ENCODE measurements at places on chromosomes 12 and 14. TPM values are rescaled to one million over a fixed set of nuclear protein-coding genes. Genes with fewer than 3 reads are reported as not detected.

The BICDL1 gene
- 1.4 TPM for polyA plus RNA-seq

The MAP3K9 gene
- 3.1 TPM for polyA plus RNA-seq

DNA sequence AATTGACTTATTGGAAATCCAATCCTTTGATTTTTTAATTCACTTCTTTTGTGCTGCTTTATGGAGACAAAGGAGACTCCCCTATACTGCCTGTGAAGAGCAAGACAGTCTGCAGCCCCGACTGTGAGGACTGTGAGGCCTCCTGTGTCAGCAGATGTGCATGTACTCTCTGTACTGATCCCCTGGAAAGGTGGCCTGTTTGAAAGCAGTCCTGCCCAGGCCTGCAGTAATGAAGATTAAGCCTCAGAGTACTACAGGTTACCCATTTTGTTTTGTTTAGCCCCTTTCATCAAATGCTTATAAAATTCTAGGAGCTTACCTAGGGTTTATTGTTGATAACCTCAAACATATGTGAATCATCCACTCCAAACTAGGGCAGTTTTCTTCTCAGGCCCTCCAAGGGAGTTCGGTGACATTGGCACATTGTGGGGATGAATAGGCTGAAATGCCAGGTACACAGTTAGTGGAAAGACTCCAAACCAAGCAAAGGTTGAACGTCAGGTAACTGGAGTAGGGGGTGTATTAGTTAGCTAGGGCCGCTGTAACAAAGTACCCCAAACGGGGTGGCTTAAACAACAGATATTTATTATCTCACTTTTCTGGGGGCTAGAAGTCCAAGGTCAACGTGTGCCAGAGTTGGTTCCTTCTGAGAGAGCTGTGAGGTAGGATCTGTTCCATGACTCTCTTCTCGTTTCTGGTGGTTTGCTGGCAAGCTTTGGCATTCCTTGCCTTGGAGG, 208.7 kb upstream of the BCL2L14 start:
- no peak for DNase-seq

GRCh38 chr14:31947076-31947475, 130.0 kb upstream of the ARHGAP5 start:
- no peak for DNase-seq

DNA sequence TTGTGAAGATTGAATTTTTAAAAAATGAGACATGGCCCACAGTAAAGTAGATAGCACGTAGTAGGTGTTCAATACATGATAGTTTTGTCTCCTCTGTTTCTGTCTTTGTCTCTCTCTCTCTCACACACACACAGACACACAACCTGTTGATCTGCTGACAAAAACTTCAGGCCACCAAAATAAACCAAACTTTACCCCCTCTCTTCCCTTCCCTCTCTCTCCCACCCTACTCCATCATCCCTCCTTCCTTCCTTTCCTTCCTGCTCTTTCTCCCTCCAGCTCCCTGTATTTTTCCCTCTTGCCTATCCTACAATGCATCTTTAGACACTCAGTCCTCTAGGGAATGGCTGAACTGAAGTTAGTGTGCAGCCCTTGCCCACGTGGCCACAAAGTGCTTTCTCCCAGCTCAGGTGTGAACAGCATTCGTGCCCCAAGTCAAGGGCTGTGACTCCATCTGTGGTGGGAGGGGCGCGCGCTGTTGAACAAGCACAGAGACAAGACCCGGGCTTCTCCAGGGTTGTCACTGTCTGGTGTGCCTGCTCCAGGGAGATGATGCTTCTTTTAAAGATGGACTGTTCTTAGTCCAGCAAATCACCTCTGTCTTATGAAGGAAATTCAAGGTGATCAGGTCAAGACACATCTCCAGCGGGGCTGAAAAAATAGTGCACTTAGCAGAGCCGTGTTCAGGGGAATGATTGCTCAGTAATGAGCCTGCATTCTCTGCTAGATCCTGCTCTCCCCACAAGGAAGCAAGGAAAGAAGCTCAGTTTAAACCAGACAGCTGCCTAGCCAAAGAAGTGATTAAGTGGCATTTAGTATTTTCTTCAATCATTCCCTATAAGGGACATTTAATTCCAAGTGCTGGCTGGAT, 75.3 kb downstream of the WSCD2 start:
- no peak for DNase-seq

The COCH gene
- 6.9 TPM for polyA plus RNA-seq

DNA sequence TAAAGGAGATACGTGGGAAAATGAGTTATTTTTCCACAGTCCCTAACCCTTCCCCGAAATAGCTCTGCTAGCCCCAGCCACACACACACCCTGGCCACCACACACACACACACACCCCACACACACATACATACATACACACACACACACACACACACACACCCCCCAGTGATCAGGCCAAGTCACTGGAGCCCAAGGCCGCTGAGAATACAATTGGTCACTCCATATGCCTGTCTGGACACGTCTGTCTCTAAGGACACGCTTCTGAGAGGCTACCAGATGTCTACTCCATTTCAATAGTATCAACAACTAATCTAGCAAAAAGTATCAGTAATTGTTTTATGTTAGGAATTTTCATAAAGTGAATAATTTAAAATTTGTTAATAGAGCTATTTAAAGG, 13.0 kb upstream of the DIABLO start:
- DNase-seq: no peak

- DNase-seq: no peak
Measured at GRCh38 chr12:48266826-48267225, 63.7 kb upstream of the OR10AD1 start.

The RNASE2 gene
- polyA plus RNA-seq: 1.3 TPM

The LGR5 gene
- 19.4 TPM for polyA plus RNA-seq

DNA sequence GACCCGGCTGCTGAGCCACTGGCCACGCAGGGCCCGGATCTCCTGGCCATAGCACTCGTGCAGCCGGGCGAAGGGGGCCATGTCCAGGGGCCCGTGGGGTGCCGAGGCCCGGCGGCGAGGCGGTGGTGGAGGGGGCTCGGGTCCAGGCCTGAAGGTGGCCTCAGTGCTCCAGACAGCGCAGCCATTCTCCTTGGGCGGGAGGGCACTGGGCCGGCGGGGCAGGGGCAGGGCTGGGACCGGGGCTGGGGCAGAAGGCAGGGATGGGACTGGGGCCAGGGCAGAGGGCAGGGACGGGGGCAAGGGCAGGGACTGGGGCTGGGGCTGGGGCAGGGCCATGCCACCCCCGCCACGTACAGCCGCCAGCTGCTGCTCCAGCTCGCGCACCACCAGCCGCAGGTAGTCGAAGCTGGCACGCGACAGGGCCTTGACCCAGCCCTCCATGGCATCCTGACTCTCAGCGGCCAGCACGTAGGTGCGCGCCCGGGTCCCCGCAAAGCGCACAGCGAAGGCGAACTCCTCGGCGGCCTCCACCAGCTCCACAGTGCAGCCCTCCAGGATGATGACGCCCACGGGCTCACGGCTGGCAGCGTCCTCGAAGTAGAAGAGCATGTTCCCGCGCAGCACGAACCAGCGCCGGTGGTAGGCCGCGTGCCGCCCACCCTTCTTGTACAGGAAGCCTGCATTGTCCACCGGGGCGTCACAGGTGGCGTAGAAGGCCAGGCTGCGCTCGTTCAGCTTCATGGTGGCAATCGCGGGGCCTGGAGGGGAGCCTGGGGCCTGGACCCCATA, 6.0 kb downstream of the PHETA1 start:
- DNase-seq: no peak

The RFX4 gene
- not detected for polyA plus RNA-seq

- no peak for DNase-seq
Measured at GRCh38 chr12:127632461-127632860, 634.5 kb upstream of the TMEM132C start.

- no peak for DNase-seq
Measured at GRCh38 chr12:47276621-47277309, 197.0 kb upstream of the AMIGO2 start.

GRCh38 chr12:96810477-96810876, 96.6 kb upstream of the NEDD1 start:
- DNase-seq: no peak

The FBLN5 gene
- 134 TPM for polyA plus RNA-seq

- no peak for DNase-seq
Measured at GRCh38 chr12:10563002-10563401, 50.4 kb downstream of the MAGOHB start.

DNA sequence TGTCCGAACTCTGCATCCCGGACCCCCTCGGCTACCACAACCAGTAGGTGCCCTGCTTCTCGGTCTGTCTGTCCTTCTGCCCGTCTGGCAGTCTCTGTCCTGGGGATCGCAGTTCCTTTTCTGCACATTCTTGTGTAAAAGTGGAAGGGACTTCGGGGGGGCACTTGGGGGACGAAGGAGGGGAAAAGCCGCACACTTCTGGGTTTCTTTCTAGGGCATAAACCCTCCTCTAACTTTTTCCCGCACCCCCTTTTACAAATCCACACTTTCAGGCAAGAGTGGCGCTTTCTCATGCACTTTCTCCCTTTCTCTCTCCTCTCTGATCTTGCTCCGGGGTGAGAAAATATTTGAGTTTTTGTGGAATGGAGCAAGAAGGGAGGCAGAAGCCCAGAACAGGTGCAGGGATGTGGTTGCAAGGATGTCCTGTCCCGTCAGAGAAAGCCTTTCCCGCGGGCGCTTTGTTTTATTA, 506 bp downstream of the ESRRB start:
- DNase-seq: no peak

The IFNG-AS1 gene
- polyA plus RNA-seq: 0.14 TPM

The RIN3 gene
- polyA plus RNA-seq: 8.0 TPM

GRCh38 chr14:67331368-67332125, 28.1 kb downstream of the ATP6V1D start:
- no peak for DNase-seq

DNA sequence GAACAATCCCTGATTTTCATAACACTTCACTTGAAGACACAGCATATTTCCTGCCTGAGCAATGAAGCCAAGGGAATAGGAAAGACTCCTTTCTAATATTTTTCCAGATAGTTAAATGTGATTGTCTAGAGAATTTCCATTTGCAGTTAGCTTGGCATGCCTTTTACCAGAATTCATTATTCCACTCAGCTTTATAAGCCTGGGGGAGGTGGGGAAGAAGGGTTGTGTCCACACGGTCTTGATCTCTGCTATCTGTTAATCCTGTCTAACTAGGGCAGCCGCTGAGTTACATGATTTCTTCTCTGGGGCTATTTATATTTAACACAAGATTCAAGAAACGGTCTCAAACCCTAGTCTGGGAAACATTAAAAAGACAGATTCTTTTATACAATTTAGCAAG, 146.6 kb upstream of the FSCB start:
- DNase-seq: no peak

GRCh38 chr14:81805785-81806184, 272.1 kb upstream of the SEL1L start:
- DNase-seq: no peak

DNA sequence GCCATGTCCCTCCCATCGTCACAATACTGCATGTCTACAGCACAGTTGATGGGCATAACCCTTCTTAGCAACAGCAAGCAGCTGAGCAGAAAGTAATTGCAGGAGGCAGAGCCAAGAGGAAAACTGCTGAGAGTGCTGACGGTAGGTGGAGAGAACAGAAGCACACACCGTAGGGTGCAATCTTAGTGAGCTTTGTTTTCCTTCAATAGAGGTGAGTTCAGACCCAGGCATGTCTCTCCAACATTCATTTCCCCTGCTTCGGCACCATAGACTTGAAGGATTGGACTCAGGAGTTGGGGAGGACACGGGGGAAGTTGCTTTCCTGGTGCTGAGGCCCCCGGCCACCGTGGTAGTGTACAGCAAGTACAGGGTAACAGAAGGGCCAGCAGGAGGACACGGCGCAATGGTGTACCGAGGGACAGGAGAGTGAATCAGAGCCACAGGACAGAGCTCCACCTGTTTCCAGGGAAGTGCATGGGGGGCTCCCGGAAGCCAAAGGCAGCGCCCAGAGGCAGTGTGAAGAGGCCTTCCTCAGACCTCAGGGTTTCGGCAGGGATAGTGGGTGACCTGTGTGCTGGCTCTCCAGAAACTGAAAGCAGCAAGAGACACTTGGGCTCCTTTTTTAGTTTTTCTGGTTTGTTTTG, 36.3 kb upstream of the SINHCAF start:
- no peak for DNase-seq

- no peak for DNase-seq
Measured at GRCh38 chr12:125100551-125101434, 35.6 kb downstream of the AACS start.

The SMIM41 gene
- not detected for polyA plus RNA-seq

DNA sequence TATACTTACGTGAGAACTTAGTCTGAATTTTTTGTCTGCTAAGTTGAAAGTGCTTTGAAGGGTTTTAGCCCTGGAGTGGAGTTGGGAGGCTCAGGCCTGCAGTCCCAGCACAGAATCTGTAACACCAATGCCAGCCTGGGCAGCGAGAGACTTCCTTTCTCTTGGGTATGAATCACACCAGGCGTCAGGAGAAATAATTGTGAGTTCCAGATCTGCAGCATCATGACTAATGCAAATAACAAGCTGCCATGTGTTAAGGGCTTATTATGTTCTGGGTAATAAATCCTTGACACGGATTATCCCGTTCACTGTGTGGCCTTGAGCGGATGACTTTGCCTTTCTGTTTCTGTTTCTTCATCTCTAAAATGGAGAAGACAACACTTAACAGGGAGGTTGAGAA, 70.6 kb downstream of the B4GALNT3 start:
- no peak for DNase-seq

- DNase-seq: no peak
Measured at GRCh38 chr12:94712815-94713515, 62.6 kb upstream of the TMCC3 start.

DNA sequence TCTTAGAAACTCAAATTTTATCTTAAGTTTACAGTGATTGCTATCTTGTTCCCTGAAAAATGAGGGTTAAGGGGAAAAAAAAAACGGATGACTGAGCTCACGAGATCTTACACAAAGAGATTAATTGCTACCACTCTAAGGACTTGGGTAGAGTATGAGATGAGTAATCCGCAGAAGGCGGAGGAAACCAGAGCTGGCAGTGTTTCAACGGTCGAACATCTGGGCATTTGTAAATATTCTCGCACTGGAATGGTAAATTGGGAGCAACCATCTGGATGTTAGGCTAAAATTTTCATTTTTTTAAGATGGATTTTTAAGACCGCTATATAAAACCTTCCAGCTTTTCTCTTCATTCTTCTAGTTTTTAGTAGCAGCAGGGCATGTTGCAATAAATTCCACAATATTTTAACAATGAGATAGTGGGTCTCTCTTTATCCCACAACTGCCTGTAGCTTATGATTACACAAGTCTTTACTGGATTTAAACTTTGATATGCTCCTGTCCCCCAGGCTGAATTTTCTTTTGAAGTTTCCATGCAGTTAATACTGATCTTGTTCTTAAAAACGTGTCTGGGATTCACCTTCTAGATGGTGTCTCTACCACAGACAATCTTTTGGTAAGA, 1324.1 kb downstream of the AACS start:
- DNase-seq: no peak

The FOXM1 gene
- 32.7 TPM for polyA plus RNA-seq

The RAB5B gene
- polyA plus RNA-seq: 163 TPM

All from left renal pelvis (tissue), 4 donors.